CMK (cell line): ENCODE measurements at places on chromosomes 6 and 20.
A peak's percentile ranks its signal among the peaks of the same experiment; 100 is the strongest.

- no peak for DNase-seq
Measured at GRCh38 chr20:4256874-4257273, 241.5 kb upstream of the RNF24 start.

DNA sequence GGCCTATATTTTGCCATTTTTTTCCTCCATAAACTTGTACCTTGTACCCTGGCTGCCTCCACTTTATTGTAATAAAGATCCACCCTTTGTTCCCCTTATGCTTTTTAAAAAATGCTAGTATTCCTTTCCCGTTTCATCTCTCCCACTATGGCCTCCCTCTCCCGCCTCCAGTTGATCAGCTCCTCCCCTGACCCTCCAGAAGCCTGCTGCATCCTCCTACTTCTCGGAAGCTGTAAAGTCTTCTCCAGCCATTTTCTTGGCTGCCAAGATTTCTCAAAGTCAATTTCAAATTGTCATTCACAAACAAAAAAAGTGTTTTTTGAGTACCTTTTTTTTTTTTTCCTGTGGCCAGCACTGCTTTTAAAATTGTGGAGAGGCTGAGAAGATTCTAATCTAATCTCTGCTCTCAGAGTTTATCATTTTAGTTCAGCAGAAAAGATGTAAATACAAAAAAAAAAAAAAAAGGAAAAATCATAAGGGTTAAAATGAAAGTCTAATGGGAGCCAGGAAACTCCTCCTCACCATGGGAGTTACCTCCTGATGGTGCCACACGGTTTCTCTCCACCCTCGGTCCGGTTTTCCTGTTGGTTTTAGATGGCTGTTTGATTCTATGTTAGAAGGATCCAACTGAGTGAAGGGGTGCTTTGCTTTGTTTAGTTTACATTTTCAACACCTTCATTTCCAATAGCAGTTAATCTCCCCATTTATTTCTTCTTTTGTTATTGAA, 103.0 kb upstream of the KCNK16 start:
- DNase-seq, result no peak

- peak; percentile 67 for DNase-seq
Measured at GRCh38 chr6:14799928-14800327, 445.9 kb upstream of the JARID2 start.

DNA sequence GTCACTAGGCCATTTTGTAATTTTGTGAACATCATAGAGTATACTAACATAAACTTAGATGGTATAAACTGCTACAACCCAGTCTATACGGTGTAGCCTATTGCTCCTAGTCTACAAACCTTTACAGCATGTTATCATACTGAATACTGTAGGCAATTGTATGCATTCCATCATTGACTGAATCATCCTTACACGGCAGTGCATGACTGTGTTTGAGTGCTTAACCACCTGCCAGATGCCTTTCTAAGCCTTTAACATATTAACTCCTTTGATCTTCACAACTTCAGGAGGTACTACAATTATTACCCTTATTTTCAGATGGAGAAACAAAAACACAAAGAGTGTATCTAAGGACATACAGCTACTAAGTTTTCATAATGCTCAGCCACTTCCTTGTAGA, 14.0 kb downstream of the DPPA5 start:
- no peak for DNase-seq

DNA sequence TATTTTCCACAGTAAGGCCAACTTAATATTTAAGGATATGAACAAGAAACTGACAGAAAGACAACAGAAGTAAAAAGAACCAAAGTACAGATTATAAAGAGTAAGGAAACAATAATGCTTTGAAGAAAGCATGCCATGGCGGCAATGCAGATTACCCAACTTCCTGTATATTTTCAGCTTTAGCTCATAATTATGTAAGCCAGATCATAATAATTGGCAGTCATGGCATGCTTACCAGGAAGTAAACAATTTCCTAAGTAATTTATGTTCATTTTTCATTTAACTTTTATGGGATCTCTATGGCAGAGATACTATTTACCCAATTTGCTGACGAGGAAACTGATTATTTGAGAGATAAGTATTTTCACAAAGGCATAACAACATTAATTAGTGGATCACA, 988.7 kb downstream of the HACE1 start:
- DNase-seq, result no peak
